RWPE1 (cell line): ENCODE measurements at places on chromosomes 3 and 15.

GRCh38 chr3:126556637-126557414 is 1.9 kb downstream of the C3orf22 start:
- DNase-seq = no peak

- no peak for DNase-seq
Observed at GRCh38 chr3:65939801-65940246, 98.9 kb downstream of the MAGI1 start.

GRCh38 chr15:74542166-74543042 is 1.4 kb downstream of the ARID3B start:
- DNase-seq = no peak

GRCh38 chr15:58924327-58924726 is 9.2 kb downstream of the SLTM start:
- no peak for DNase-seq

- no peak for DNase-seq
Observed at GRCh38 chr3:89087851-89088250, 19.6 kb upstream of the EPHA3 start.

GRCh38 chr3:110618512-110619226 is 452.9 kb upstream of the NECTIN3 start:
- DNase-seq = no peak

GRCh38 chr3:119352863-119353527 is 58.8 kb downstream of the ARHGAP31 start:
- DNase-seq = no peak
